ENCODE measurements at places on chromosomes 7 and 10.

GRCh38 chr7:106462365-106462859 is 177.6 kb upstream of the NAMPT start:
- no peak overlapping the region for H3K27ac ChIP-seq
- DNase-seq = peak; percentile 47
- no peak overlapping the region for H3K4me3 ChIP-seq
- peaks cover 3% of the 10 kb centered on the region for H3K36me3 ChIP-seq
- H3K4me1 ChIP-seq = peaks cover 6% of the 10 kb centered on the region
- no peaks in the 10 kb centered on the region for H3K27me3 ChIP-seq

- H3K27me3 ChIP-seq = no peaks in the 10 kb centered on the region
- H3K36me3 ChIP-seq = no peaks in the 10 kb centered on the region
Measured at GRCh38 chr10:588246-589165, 101.0 kb downstream of the DIP2C start.

DNA sequence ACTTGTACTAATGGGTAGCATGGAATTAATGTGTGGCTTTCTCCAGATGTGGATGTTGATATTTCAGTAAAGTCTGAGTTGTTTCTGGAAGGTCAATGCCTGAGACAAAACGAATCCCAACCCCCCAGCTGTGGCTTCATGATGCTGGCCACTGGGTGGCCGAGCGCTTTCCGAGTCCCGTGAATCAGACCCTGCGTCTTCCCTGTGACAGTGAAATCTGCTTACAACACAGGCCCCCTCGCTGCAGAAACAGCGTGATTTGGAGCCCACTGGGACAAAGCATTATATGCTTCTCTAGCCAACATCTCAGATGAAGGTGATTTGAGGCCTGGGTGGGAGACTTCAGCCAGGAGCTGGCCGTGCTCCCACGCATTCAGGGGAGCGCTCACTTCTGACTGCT is 124.7 kb downstream of the WDR37 start:
- no peak overlapping the region for H3K27ac ChIP-seq
- H3K4me1 ChIP-seq = no peaks in the 10 kb centered on the region
- peak; percentile 61 for DNase-seq
- H3K27me3 ChIP-seq = no peaks in the 10 kb centered on the region

- H3K4me1 ChIP-seq = no peaks in the 10 kb centered on the region
- no peak overlapping the region for H3K4me3 ChIP-seq
- DNase-seq = no peak
- H3K27me3 ChIP-seq = no peaks in the 10 kb centered on the region
- no peak overlapping the region for H3K27ac ChIP-seq
Measured at GRCh38 chr7:132291481-132291880, 284.8 kb downstream of the PLXNA4 start.
